ENCODE measurements at places on chromosomes 3 and 15. TPM values are rescaled to one million over a fixed set of nuclear protein-coding genes. Genes with fewer than 3 reads are reported as not detected.

The A4GNT gene
- total RNA-seq = not detected

The STRC gene
- total RNA-seq = not detected

The IL20RB gene
- 2.0 TPM for total RNA-seq

The SPATA12 gene
- total RNA-seq = not detected

The THRB gene
- total RNA-seq = 0.66 TPM

The KY gene
- total RNA-seq = 0.43 TPM

The ELP6 gene
- 26.5 TPM for total RNA-seq

The COL6A5 gene
- total RNA-seq = 0.14 TPM

The ACP3 gene
- 3.5 TPM for total RNA-seq

The USP13 gene
- total RNA-seq = 5.9 TPM

The DUOXA1 gene
- total RNA-seq = not detected

The TLR9 gene
- not detected for total RNA-seq

The SERPINI2 gene
- not detected for total RNA-seq

The PLS1 gene
- 2.1 TPM for total RNA-seq

The CCDC54 gene
- total RNA-seq = not detected

The SLC7A14 gene
- total RNA-seq = 3.9 TPM

The CCNB2 gene
- total RNA-seq = 48.0 TPM

The TM6SF1 gene
- 2.6 TPM for total RNA-seq

The ADAM10 gene
- 271 TPM for total RNA-seq

The ANKRD63 gene
- total RNA-seq = not detected

The RHCG gene
- total RNA-seq = not detected

The CFAP92 gene
- total RNA-seq = 0.14 TPM

The SH3GL3 gene
- not detected for total RNA-seq

The PLSCR5 gene
- total RNA-seq = not detected

The SAMMSON gene
- not detected for total RNA-seq

The CLDN16 gene
- total RNA-seq = 0.22 TPM

The PODXL2 gene
- 0.88 TPM for total RNA-seq

The RNF123 gene
- total RNA-seq = 34.8 TPM

The CHRNA7 gene
- total RNA-seq = 0.22 TPM

The ITIH4 gene
- total RNA-seq = 0.88 TPM

The COL7A1 gene
- 23.6 TPM for total RNA-seq

The ISG20 gene
- total RNA-seq = 2.6 TPM

The MORC1 gene
- not detected for total RNA-seq

The CIDEC gene
- total RNA-seq = not detected

The ZPLD1 gene
- total RNA-seq = 0.14 TPM

The ATXN7 gene
- total RNA-seq = 11.6 TPM

The PLSCR4 gene
- 23.4 TPM for total RNA-seq

The MKRN3 gene
- total RNA-seq = 3.9 TPM

The ANKUB1 gene
- not detected for total RNA-seq

The NLGN1 gene
- 6.7 TPM for total RNA-seq

The CFAP20DC gene
- total RNA-seq = 2.0 TPM

The SPCS1 gene
- total RNA-seq = 75.5 TPM

The ZNF660 gene
- total RNA-seq = 1.7 TPM

The PCSK6 gene
- 1.1 TPM for total RNA-seq

The ACOX2 gene
- 4.2 TPM for total RNA-seq

The CCDC51 gene
- total RNA-seq = 15.3 TPM

All from placental pericyte (primary cell).